ENCODE measurements at places on chromosomes 3 and 15.
A peak's percentile ranks its signal among the peaks of the same experiment; 100 is the strongest.

DNA sequence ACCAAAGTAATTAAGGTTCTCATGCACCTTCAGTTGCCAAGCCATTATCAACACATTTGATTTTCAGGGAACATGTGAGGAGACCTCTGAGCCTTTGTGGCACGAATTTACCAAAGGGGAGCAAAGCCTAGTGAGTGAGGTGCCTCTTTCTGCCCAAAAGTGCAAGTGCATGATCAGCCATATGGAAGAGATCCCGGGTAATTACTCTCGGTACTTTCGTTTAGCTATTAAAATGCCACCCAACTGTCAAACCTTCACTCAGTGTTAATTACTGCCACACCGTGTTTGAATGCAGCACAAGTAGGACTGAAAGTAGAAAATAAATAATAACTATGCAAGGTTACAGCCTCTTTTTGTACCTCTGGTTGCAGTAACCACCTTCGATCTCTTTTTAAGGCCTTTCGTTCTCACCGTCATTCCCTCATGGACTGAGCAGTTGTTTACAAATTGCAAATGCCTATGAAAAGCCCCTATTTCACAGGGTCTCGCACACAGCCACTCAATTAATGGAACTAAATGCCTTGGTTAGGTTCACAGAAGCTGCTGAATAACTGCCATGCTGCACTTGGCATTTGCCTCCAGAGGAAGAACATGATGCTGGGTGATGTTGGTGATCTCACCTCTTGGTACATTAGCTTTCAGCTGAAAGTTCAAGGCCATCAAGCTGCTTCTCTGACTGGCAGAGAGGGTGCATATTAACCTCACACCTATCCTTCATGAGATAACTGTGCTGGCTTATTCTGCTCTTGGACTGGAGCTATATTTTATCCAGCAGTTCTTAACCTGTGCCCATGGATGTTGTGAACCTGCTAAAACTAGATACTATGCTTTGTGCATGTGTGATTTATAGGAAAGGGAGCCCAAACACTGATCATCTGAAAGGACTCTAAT, 69.9 kb downstream of the TNIK start:
- DNase-seq, result no peak

- no peak for DNase-seq
These were observed 44.6 kb downstream of the SEMA3G start for GRCh38 chr3:52400275-52400793.

GRCh38 chr3:171372694-171373093, 87.5 kb downstream of the TNIK start:
- DNase-seq, result no peak

GRCh38 chr3:197734667-197735318, 1.9 kb downstream of the RUBCN start:
- DNase-seq, result no peak

DNA sequence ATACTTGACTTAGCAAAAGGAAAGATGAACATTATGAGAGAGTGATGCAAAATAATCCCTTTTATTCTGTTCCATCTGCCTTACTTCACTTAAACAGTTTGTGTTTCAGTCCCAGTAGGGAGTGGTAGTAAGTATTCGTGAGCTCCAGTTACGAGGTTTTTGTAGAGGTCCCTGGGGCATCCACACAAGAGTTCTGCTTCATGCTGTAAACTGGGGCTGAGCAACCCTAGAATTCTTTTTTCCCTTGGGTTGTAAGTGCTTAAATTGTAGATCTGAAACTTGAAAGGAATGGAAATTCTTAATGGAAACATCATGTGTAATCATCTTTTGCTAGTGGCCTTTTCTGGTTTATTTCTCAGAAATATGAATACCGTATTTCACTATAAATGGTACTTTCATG, 79.5 kb downstream of the SEMA6D start:
- no peak for DNase-seq

- peak; percentile 77 for DNase-seq
These were observed 83.7 kb downstream of the ETV5 start for GRCh38 chr3:186025161-186025560.

- no peak for DNase-seq
These were observed 73.3 kb downstream of the TRANK1 start for GRCh38 chr3:36871379-36872126.

DNA sequence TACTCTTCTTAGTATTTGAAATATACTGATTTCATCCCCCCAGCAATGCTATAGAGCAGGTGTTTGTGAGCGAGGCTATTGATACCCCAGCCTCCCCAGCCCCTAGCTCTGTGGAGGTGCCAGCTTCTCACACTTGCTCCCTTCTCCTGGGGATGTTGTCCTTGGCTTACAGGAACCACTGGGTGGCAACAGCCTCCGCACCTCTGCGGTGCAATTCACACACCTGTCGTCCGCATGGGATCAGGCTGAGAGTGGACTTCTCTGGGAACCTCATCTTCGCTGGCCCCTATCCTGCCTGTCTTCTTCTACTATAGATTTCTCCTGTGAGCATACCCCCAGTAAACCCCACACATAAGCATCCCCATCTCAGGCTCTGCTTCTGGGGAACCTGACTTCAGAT, 103.9 kb upstream of the SLC6A11 start:
- DNase-seq, result no peak

DNA sequence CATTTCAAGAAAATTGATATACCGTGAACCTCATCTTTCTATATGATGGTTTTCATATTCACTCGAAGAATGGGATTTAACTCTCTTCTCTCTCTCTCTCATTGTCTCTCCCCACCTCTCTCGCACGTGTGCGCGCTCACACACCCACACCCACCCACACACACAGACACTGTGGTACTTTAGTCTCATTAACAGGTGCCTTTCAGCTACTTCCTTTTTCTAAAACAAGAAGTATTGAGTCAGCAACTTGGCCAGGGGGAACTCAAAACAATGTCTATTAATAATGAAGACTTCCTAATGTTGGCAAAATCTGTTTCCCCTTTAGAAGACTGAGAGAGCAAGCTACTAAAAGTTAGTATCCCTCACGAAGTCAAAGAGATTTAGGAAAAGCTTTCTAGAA, 150.7 kb downstream of the TMCO5A start:
- no peak for DNase-seq
